ENCODE measurements at places on chromosomes 3 and 15.

DNA sequence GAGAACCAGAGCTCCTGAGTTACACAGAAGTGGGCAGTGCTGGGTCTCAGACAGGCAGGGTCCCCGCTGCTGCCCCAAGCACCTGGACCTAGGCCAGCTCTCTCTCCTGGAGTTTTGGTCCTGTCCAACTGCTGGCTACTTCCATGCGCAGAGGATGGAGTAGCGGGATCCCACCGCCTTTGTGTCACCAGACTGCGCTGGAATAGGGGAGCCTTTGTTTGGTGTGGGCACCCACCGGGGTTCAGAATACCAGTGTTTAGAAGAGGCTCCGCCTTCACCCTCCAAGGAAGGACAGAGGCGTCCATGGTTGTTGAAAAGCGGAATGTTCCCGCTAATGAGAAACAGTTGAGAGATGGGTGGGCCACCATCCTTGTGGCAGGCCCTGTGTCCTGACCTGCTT is 154.4 kb downstream of the DNAJB8 start:
- DNase-seq, result no peak

DNA sequence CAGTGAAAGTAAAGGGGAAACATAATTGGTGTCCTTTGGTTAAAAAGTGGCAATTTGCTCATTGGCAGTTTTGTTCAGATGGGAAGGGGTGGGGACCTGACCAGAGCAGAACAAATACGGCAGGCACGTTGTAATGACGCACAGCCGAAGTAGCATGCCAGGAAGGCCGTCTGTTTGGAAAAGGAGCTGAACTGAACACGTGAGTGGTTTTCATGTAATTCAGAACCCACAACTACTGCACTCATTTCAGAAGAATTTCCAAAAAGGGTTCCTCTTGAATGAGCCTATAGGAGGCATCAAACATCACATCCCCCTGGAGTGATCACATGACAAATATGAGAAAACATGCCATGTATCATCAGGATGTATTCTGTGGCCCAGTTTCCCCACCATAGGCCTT is 42.9 kb upstream of the LMCD1 start:
- no peak for DNase-seq

DNA sequence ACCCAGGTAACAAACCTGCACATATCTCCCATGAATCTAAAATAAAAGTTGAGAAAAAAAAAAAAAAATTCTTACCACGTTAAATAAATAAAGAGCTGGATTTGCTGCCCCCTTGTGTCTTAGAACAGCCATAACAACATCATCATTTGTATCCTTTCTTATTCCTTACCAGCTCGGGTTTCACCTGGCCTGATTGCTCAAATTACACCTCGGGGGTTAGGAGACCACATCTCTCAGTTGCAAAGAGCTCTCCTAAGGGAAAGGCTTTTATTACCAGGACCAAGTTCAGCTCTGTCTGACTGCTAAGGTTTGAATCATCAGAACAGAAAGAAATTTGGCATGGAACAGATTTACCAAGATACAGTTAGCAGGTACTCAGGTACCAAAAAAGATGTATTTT is 25.8 kb upstream of the RPL39L start:
- DNase-seq, result peak; percentile 8

GRCh38 chr3:109213321-109213720 is 76.8 kb downstream of the C3orf85 start:
- DNase-seq, result no peak

GRCh38 chr3:33377931-33378330 is 62.3 kb downstream of the UBP1 start:
- no peak for DNase-seq

GRCh38 chr3:73614419-73614818 is 10.3 kb downstream of the PDZRN3 start:
- DNase-seq, result no peak

DNA sequence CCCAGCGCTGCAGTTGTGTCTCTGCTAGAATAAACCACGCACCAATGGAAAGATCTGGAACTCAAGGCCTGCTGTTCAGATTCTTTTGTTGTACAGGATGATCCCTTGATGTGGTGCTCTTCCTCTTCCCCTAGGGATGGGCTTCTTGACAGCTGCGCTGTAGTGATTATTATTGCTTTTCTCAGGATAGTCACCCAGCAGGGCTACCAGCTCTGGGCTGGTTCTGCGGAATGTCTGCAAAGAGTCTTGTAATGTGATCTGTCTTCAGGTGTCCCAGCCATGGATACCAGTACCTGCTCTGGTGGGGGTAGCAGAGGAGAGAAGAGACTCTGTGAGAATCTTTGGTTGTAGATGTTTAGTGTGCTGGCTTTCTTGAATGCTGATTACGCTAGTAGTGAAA is 974.2 kb downstream of the NSUN3 start:
- no peak for DNase-seq

DNA sequence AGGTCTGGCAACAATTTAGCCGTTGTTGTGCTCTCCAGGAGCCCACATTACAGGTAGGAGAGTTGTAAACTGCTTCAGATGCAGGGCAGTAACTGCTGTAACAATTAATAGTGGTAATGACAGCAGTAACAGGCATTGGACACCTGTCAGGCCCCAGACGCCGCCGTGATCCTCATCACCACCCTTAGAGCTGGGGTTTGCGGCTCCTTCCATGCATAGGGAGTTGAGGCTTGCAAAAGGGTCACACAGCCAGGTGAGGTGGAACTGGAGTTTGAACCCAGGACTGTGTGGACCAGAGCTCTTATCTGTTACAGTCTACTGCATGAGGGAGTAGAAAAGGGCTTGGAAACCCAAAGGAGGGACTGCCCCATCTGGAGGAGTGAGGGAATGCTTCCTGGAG is 26.8 kb upstream of the NR2C2 start:
- DNase-seq, result no peak

DNA sequence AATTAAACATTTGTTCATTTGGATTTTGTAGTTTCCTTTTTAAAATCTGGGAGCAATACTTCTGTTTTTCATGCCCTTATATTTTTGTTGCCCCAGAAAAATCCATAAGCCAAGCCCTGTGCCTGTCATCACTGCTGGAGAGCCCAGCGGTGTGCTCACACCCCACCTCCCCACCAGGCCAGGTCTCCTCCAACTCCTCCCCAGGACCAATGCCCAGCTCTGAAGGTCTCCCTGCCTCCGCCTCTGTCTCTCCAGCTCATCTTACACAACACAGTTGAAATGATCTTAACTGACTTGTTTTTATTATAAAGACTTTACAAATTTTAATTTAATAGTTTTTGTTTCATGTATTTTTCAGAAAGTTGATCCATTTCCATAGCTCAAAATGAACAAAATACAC is 66.4 kb downstream of the RHCG start:
- DNase-seq, result no peak

- peak; percentile 82 for DNase-seq
Measured at GRCh38 chr3:186931532-186932280, 1.4 kb downstream of the ST6GAL1 start.

DNA sequence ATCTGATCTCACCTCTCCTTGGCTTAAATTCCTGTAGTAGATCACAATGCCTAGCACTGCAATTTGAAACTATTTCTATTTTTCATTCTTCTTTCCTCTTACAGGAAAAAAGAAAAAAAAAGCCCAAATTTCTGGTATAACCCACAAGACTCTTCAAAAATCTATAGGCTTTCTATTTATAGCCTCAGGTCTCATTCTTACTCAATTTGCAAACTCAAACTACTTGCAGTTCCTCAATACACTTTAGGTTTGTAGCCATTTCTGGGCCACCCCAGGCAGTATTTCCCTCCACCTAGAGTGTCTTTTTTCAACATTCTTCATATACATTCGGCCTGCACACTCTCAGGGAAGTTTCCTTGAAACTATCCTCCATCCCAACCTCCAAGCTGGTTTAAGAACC is 169.0 kb downstream of the TBC1D5 start:
- DNase-seq, result no peak

GRCh38 chr3:23580096-23580713 is 225.6 kb upstream of the UBE2E1 start:
- DNase-seq, result no peak

GRCh38 chr15:67717776-67718175 is 107.5 kb upstream of the SKOR1 start:
- no peak for DNase-seq

- DNase-seq, result no peak
Measured at GRCh38 chr3:102756706-102757105, 321.9 kb downstream of the ZPLD1 start.

DNA sequence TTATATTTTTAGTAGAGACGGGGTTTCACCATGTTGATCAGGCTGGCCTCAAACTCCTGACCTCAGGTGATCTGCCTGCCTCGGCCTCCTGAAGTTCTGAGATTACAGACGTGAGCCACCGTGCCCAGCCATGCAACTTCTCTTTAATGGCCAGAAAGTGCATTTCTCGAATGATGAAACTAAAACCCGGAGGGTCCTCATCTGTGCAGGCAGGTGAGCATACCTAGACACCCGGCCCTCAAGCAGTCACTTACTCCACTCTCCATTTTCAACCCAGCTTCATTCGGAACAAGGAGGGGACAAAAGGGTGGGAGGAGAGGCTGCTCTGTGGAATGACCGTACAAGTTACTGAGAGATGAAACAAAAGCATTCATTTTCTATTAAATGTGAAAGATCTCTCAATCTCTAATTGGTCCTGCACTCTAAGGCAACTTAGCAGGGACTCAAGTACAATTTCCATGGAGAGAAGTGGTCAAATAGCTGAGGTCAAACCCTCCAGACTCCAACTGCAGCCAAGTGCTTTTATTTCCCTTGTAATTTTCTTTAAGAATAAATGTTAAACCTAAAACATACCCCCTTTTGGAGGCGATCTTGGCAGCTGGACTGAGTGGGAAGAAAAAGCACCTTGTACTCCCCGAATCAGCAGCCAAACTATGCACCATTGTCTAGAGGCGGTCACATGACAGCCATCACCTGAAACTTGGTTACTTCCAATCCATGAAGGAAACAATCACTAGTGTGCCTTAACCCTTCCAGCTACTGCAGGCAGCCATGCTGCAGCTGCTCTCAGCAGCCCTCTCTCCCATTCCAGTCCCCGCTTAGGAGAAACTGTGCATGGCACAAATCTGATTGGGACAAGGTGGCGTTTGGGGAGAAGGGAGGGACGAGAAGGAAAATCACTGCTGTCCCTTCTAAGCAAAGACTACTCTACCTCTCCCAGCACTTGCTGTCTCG is 62.2 kb downstream of the VGLL4 start:
- no peak for DNase-seq

DNA sequence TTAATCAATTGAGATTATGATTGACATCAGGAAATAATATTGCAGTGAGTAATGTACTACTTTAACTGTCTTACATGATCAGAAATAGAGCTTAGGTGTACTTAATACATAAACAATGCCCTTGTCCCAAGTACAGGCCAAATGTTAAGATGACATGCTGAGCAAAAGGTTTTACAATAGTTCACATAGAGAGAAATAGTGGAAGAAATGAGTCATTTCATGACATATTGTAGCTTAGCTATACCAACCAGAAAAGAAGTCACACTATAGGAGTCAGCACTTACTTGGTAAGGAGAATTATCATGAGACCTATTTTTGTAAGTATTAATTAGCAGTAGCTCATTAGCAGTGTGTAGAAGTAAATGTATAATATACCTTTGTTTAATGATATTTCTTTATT is 96.4 kb upstream of the NANOGP8 start:
- no peak for DNase-seq

GRCh38 chr3:148631124-148631903 is 66.4 kb upstream of the AGTR1 start:
- no peak for DNase-seq

- no peak for DNase-seq
Measured at GRCh38 chr3:178665747-178666146, 129.5 kb downstream of the KCNMB2 start.
